ENCODE measurements at places on chromosomes 2 and 18.

- no peak for DNase-seq
Observed at GRCh38 chr18:49730951-49731391, 82.4 kb downstream of the ACAA2 start.

DNA sequence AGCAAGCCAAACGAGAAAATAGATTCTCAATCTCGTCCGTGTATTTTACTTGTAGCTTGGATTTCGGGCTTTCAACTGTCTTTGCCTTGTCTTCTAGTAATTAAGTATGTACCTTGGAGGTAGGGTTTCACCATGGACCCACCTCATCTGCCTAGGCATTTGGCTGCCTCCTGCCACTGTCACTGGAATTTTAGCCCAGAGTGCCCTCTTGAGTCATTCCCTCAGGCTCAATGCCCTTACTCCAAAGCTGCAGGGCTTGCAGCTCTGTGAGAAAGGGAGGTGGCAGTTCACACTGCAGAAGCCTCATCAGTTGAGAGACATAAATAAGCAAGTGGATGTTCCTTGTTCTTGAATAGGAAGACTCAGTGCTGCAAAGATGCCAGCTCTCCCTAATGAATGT lies 89.6 kb downstream of the VSNL1 start:
- DNase-seq: no peak

DNA sequence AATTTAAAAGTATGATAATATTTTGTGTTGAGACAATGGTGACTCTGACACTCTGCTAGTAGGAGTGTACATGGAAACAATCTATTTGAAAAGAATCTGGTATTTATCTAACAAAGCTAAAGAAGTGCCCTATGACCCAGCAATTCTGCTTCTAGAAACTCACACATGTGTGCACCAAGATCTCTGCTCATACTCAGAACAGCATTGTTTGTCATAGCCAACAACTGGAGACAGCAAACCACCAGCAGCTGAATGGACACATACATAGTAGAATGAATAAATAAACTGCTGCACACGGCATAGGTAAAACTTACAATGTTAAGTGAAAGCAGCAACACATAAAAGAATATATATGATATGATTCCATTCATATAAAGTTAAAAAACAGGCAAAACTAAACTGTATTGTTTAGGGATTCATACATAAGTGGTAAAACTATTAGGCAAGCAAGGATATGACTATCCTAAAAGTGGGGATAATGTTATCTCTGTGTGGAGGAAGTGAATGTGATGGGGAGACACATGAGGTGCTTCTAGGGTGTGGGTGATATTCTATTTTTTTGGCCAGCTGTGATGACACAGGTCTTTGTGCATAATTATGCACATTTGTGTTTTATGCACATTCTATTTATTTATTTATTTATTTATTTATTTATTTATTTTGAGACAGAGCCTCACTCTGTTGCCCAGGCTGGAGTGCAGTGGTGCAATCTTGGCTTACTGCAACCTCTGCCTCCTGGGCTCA lies 71.1 kb downstream of the RFTN2 start:
- DNase-seq: no peak

- DNase-seq: no peak
Observed at GRCh38 chr2:216827073-216827720, 32.7 kb downstream of the TNP1 start.

DNA sequence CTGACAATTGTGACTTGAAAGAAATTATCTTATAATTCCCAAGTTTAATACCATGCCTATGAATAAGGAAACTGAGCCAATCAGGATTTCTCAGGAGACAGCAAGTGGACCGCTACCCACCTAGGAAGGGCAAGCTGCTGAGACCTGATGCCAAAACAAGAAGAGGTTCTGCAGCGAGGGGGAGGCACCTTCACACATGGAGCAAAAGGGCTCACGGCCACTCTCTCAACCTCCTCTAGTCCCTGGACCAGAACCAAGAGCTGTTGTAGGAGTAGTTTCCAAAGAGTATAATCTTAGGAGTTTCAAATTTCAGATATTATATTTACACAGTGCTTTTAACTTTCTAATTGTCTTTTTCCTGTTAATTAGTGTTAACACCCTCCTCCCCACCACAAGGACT lies 154.7 kb upstream of the ETAA1 start:
- DNase-seq: no peak

DNA sequence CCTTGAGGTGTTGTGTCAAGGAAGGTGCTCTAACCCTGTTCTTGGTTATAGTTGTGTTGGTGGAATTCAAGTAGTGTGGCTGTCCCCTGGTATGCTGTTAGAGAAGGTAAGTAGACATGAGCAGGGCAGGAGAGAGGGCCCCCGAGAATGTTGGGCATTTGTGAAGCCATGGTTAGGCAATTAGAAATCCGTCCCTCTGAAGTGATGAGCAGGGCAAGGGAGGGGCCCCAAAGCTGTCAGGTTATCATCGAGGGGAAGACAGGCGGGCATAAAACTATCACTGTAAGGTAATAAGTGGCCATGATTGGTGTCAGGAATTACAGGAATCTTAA lies 5.2 kb downstream of the XRCC5 start:
- DNase-seq: no peak

DNA sequence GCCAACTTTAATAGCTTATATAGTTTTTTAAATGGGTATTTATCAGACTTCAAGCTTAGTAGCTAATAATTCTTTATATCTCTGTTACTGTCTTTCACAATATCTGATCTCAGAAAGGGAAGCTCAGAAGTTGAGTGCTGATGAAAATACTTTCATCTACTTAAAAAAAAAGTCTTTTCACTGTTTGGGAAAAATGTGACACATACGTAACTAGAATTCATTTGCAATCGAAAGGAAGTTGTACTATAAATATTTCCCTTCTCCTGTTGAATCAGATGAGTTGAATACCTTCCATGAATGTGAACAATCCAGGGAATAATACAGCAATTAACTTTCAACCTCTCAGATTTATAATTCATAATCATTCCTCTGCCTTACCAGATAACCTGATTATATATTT lies 811 bp upstream of the SCG2 start:
- DNase-seq: no peak

GRCh38 chr2:64649013-64649484 lies 4.7 kb downstream of the SERTAD2 start:
- no peak for DNase-seq

- no peak for DNase-seq
Observed at GRCh38 chr2:105827351-105828096, 82.8 kb downstream of the NCK2 start.

DNA sequence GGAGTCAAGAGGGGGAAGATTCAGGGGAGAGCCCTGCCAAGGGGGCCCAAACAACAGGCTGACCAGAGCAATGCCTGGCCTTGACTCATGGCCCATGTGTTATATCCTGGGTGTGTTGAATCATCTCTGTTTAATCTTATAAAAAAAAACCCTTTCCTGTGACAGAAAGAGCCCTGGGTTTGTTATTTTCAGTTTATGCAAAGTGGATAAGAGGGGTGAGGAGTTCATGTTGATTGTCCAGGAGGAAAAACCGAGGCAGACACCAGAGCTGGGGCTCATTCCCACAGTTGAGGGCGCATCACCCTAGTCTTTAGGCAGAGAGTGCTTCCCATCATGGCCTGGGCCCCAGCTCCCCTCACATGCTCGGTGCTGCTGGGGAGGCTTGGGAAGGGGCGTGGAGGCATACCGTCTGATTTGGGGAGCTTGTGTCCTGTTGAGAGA lies 30.9 kb upstream of the IL37 start:
- DNase-seq: no peak

DNA sequence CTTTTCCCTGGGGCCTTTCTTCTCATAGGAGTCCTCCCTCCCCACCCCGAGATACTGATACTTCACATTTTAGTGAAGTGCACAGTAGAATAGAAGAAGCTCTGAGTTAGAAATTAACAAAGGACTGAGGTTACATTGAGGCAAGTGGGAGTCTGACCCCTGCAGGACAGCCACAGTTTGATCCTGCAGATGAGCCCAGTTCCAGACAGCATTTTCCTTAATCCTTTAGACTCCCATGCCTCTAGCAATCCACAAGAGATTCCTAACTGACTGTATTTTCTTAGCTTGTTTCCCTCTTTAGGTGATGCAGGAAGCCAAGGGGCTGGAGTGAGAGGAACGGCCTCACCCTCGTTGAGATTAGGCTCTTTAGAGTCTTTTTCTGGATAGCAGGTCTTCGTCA lies 204.0 kb downstream of the CYRIA start:
- DNase-seq: no peak

- DNase-seq: no peak
Observed at GRCh38 chr18:46257366-46257765, 153.2 kb downstream of the HAUS1 start.

GRCh38 chr2:241780939-241781569 lies 4.4 kb downstream of the GAL3ST2 start:
- DNase-seq: no peak

GRCh38 chr2:1968209-1968987 lies 224.1 kb upstream of the PXDN start:
- DNase-seq: no peak

GRCh38 chr2:70936979-70937811 lies 1.5 kb downstream of the ATP6V1B1 start:
- DNase-seq: no peak

DNA sequence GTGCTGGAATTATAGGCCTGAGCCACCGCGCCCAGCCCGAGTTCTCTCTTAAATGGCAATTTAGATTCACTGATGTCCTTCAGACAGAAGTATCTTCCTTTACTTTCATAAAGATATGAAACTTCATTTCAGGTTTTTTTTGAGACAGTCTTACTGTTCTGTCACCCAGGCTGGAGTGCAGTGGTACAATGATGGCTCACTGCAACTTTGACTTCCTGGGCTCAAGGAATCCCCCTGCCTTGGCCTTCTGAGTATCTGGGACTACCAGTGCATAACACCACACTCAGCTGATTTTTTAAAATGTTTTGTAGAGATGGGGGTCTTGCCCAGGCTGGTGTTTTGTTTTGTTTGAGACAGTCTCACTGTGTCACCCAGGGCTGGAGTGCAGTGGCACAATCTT lies 13.2 kb downstream of the ITGB1BP1 start:
- DNase-seq: no peak

DNA sequence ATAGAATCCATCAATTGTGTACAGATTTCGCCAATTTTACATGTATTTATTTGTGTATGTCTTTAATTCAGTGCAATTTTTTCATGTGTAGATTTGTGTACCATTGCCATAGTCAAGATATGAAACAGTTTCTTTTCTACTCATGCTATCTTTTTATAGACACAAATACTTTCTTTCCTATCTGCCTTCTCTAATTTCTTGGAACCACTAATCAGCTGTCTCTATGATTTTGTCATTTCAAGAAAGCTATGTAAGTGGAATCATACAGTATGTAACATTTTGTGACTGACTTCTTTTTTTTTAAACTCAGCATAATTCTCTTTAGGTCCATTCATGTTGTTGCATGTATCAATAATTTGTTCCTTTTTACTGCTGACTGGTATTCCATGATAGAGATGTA lies 33.3 kb downstream of the KIAA1328 start:
- DNase-seq: no peak

- no peak for DNase-seq
Observed at GRCh38 chr18:25621144-25621543, 269.2 kb upstream of the ZNF521 start.

- DNase-seq: no peak
Observed at GRCh38 chr2:62814123-62814522, 108.6 kb downstream of the EHBP1 start.

DNA sequence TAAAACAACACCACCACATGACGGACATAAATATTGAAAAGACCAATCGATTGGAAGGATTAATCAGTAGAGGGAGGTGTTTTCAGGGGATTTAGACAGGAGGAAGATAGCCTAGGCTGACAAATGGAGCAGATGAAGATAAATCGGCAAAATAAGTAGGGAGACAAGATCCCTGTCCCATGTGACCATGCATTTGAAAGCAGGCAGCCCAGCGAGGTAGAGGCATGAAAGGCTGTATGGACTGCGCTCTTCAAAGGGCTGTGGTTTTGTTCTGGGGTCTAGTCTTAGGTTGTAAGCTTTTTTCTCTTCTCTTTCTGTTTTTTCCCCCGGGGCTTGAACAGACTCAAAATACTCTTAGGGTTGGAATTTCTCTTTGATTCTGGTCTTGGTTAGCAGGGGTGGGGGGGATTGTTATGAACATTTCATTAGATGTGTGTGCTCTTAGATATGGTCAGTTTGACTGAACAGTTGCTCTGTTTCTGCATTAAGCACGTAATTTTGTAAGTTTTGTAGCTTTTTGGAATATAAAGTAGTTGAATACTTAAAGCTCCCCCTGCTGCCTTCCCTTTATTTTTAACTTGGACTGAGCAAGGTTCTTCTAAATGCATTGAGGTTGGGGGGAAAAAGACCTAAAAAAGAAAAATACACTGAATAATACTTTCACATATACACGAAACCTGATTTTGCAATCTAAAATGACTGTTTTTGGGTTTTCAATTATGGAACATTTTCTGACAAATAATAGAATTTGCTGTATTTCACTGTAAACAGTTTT lies 32.2 kb downstream of the ZNF532 start:
- peak; percentile 36 for DNase-seq

DNA sequence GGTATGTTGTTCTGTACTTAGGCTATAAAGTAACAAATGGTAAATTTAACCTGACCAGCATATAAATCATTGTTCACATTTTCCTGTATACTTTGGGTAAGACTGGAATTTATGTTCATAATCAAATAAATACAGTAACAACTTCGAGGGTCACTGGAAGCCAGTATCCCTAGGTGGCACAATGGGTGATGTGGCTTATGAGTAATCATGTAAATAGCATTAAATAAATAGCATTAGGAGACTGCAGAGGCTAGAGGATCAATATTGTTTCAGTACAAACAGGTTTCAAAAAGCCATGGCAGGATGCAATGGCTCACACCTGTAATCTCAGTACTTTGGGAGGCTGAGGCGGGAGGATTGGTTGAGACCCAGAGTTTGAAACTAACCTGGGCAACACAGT lies 690.6 kb downstream of the SLC4A3 start:
- no peak for DNase-seq

DNA sequence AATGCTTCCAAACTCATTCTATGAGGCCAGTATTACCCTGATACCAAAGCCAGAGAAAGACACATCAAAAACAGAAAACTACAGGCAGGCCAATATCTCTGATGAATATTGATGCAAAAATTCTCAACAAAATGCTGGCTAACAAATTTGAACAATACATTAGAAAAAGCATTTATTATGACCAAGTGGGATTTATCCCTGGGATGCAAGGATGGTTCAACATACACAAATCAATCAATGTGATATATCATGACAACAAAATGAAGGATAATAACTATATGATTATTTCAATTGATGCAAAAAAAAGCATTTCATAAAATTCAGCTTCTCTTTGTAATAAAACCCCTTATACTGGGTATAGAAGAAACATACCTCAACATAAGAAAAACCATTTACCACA lies 550.9 kb downstream of the ADCYAP1 start:
- DNase-seq: no peak
